ENCODE measurements at places on chromosomes 16 and 17. TPM values are rescaled to one million over a fixed set of nuclear protein-coding genes. Genes with fewer than 3 reads are reported as not detected.

The KRT40 gene
- total RNA-seq = not detected

The ITGAL gene
- not detected for total RNA-seq

The ABAT gene
- 0.35 TPM for total RNA-seq

The NXPH3 gene
- 0.87 TPM for total RNA-seq

The KRT15 gene
- 3.2 TPM for total RNA-seq

The MYH13 gene
- not detected for total RNA-seq

The TBC1D3I gene
- 0.27 TPM for total RNA-seq

The OVCA2 gene
- total RNA-seq = 84.0 TPM

The ATAD5 gene
- 4.3 TPM for total RNA-seq

The PABPN1L gene
- not detected for total RNA-seq

The CTF1 gene
- total RNA-seq = 0.39 TPM

The HBQ1 gene
- total RNA-seq = 8.2 TPM

The CLEC19A gene
- 0.32 TPM for total RNA-seq

The NUFIP2 gene
- 52.7 TPM for total RNA-seq

The TMEM88 gene
- total RNA-seq = 0.33 TPM

The SLC5A10 gene
- 0.26 TPM for total RNA-seq

The CIBAR2 gene
- not detected for total RNA-seq

The HAP1 gene
- total RNA-seq = 1.7 TPM

The TOX3 gene
- 0.30 TPM for total RNA-seq

The EFCAB5 gene
- 0.15 TPM for total RNA-seq

The CD300A gene
- not detected for total RNA-seq

The PTGES3L gene
- total RNA-seq = 1.2 TPM

The MMP25 gene
- 0.87 TPM for total RNA-seq

The TBC1D3C gene
- total RNA-seq = not detected

The PPP1R1B gene
- 0.12 TPM for total RNA-seq

The SOX8 gene
- total RNA-seq = 2.8 TPM

The CSF3 gene
- total RNA-seq = 0.97 TPM

The WNT3 gene
- 3.6 TPM for total RNA-seq

The KRT14 gene
- total RNA-seq = 0.34 TPM

The TRPV3 gene
- total RNA-seq = 0.59 TPM
